Neural progenitor cell (in vitro differentiated cells): ENCODE measurements at places on chromosomes 16 and 17. TPM values are rescaled to one million over a fixed set of nuclear protein-coding genes. Genes with fewer than 3 reads are reported as not detected.

DNA sequence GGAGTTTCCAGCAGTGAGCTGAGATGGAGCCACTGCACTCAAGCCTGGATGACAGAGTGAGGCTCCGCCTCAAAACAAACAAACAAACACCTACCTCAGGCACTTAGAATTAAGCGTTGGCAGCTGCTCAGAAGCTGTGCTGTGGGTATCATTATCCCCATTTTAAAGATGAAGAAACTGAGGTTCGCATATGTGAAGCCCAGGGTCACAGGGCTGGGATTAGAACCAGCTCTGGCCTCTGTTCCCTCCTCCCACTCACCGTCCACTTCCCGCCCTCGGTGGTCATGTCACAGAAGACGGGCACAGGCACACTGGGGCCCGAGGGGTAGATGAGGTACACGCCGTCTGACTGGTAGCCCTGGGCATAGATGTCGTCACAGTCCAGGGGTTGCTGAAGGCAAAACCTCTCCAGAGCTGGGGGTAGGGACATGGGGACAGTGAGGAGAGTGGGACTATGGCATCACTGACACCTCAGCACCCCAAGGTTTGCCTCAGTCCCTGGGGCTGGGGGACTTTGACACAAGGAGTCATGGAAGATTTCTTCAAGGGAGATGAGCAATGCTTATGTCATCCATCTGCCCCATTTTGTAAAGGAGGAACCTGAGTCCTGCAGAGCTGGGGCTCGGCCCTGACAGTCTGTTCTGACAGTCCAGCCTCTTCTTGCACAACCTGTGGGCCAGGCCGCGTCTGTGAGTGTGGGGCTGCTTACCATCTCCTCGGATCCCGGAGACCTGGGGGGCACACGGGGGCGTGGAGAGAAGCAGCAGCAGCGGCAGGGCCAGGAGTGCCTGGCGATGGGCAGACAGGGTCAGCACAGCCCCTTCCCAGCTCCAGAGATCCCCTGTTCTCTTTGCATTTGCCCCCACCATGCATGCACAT is 700 bp downstream of the MFAP4 start:
- peak; percentile 24 for DNase-seq

- DNase-seq = no peak
Measured at GRCh38 chr16:50771366-50771765, 29.5 kb downstream of the CYLD start.

GRCh38 chr16:48117217-48118105 is 38.3 kb downstream of the ABCC12 start:
- DNase-seq = peak; percentile 89

DNA sequence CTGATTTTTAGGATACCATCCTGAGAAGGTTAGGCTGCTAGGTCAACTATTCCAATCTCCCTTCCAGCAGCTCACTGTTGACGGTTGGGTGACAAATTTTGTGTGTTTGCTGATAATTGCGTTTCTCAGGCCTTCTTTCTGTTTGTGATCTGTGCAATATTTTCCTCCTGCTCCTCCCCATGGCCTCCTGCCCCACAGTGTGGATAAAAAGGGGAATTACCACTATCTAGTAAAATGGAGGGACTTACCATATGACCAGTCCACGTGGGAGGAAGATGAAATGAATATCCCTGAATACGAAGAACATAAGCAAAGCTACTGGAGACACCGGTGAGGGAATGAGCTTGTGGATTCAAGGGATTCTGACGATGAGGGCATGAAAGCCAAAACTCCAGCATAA is 9.2 kb downstream of the CHD3 start:
- no peak for DNase-seq

DNA sequence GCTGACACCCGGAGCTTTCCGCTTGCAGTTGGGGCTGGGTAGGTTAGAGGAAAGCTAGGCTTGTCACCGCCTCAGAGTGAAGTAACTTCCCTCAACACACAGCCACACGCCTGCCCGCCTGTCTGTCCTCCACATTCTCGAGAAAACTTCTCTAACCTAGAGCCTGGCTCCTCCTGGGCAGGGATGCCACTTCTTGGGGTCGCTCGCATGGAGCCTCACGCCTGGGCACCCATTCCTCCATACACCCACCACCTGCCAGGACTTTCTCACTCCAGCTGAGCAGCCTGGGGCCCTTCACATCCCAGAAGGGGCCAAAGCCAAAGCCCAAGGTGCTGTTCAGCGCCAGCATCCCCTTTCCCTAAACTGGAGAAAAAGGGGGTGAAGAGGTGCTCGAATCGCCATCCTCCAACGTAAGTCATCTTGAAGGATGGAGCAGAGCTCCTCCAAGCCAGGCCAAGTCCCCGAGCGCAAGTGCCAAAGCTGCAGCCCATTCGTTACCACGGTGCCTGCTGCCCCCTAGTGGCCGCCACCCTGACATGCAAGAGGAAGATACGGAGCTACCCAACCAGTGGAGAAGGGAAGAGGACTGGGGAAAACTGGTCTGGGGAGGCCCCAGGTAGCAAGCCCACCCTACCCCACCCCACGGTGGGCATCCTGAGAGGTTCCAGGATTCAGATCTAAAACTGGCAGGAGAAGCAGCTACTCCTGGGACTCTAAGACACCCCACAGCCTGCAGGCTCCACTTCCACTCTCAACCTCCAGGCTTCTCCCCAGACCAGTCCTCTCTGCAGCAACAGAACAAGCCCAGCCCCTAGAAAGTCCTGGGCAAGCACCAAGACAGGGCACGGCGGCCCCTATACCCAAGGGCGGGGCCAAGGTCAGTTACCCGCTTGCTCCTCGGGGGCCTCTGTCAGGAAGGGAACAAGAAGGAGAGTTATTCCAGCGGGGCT is 63.1 kb downstream of the MYO18A start:
- peak; percentile 88 for DNase-seq

DNA sequence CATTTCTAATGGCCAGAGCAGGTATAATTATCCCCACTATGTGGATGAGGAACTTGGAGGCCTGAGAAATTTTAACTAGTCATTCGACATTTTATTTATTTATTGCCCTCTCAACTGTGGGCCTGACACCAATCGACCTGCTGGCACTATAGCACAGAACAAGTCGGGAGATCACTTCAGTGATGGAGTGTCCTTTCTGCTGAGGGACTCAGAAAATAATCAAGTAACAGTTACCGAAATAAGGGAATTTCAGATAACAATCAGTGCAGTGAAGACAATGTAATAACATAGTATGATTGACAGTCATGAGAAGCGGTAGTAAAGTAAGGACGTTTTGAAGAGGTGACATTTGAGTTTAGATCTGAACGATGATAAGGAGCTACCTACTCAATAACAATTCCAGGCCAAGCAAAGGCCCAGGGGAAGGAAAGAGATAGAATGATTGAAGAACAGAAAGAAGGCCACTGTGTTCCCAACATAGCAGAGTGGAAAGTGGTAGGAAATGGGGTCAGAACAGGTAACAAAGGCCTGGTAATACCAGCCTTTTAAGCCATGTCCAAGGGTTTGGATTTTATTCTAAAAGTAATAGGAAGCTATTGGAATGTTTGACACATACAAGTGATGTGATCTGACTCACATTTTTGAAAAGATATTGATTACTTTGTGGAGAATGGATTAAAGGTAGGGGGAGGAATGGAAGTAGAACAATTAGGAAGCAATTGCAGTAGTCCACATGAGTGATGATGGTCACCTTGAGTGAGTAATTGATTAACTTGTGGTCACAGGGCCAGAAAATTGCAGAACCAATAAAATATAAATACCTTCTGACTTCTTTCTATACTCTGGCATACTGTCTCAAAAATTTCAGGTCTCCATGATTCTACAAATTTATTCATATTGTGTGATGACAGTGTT is 1.4 kb downstream of the STXBP4 start:
- no peak for DNase-seq

- no peak for DNase-seq
Measured at GRCh38 chr17:73814075-73814474, 169.8 kb upstream of the SDK2 start.

- peak; percentile 7 for DNase-seq
Measured at GRCh38 chr16:22933173-22933572, 119.2 kb downstream of the HS3ST2 start.

DNA sequence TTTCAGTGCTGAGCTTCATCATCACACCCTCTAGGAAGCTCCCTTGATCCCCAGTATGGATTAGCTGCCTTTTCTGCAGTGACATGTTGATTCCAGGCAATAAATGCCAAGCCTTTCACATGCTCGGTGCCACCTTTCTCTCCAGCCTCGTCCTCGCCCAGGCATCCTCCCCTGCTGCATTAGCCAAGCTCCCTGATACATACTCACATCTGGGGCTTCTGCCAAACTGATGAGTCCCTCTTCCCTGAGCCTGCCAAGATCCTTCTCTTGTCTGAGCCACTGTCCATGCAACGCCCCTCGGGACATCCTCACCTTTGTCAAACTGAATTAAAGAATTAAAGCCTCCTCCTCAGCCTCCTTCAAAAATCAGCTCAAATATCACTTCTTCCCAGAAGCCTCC is 538.5 kb upstream of the CDH11 start:
- no peak for DNase-seq

- DNase-seq = peak; percentile 25
Measured at GRCh38 chr17:6574687-6575595, 18.6 kb upstream of the PITPNM3 start.

DNA sequence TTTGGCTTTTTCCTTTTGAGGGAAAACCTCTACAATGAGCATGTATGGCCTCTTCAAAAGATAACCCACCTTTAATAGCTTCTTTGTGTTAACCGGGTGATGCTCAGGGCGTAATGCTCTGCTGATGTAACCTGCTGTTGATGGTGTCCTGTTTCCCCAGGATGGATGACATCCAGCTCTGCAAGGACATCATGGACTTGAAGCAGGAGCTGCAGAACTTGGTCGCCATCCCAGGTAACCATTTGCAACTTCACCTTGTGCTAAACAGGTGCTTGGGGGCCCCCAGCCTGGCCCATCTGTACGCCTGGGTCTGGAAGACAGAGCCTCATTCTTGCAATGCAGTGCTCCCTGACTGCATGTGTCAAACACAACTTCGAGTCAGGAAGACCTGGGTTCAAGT is 75.1 kb downstream of the MARF1 start:
- no peak for DNase-seq

The GRAP gene
- total RNA-seq = 0.46 TPM in 1 of 2 replicates, not detected in the other

The CCL16 gene
- total RNA-seq = not detected in 2 replicates

The MGAT5B gene
- total RNA-seq = 1.8 and 6.0 TPM in 2 replicates

The KRTAP9-8 gene
- total RNA-seq = not detected in 2 replicates

The TRPV2 gene
- total RNA-seq = 0.49 and 0.53 TPM in 2 replicates

The LITAFD gene
- total RNA-seq = not detected in 2 replicates

The SLX1B gene
- 3.9 and 37.1 TPM in 2 replicates for total RNA-seq
